ENCODE measurements at places on chromosomes 11 and 22.

DNA sequence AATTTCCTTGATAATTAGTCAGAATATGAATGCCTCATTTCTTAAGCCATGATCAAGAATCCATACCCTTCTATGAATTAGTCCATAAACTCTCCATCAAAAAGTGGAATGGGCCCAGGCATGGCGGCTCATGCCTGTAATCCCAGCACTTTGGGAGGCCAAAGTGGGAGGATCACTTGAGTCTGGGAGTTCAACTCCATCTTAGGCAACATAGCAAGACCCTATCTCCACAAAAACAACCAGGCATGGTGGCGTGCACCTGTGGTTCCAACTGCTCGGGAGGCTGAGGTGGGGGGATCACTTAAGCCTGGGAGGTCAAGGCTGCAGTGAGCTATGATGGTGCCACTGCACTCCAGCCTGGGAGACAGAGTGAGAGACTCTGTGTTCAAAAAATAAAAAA lies 52.1 kb upstream of the SHANK2 start:
- DNase-seq, result no peak

DNA sequence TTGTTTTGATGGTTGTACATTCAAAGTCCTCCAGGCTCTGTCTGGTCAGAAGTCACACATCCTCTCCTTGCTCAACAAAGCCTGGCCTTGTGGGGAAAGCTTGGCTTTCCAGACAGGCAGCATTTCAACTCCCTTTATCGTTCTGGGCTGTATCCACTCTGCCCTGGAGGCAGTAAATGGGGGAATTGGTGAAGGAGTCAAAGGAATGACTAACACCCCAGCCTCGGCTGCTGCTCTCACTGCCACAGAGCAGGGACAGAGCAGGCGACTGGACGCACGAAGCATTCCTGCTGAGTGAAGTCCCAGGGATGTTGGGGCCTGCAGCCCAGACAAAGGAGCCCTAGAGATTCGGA lies 52.8 kb downstream of the WNT11 start:
- DNase-seq, result peak; percentile 76

DNA sequence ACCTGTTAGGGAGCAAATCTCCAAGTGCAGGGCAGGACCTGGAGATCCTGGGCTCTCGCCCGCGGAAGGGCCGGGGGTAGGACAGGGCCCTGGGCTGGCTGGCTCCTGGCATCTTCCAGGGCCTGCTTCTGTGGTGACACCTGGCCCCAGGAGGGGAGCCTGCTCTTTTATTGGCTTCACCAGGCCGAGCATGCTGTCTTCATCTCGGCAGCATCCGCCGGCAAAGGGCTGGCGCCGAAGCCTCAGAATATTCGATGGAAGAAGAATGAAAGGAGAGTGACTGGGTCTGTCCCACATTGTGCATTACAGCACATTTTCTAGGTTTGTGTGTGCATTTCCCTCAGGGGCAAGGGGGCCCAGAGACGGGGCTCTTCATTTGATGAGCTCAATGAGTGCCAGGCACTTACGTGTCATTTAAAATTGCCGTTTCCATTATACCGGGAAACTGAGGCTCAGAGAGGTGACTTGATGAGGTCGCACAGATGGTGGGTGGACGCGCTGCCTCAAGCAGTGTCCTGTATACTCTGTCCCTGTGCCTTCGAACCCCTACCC lies 70.0 kb downstream of the RBX1 start:
- DNase-seq, result no peak

DNA sequence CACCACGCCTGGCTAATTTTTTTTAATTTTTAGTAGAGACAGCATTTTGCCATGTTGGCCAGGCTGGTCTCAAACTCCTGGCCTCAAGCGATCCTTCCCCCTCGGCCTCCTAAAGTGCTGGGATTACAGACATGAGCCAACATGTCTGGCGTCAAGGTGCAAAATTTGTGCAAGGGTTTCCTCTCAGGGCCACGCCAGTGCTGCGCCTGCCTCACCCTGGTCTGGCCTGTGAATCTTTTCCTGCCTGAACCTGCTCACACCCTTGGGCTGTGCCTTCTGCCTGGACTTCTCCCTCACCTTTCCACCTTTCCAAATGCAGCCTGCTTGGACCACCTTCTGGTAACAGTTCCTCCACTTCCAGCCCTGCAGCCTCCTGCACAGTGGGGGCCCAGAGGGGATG lies 43.4 kb downstream of the MCM5 start:
- DNase-seq, result no peak

DNA sequence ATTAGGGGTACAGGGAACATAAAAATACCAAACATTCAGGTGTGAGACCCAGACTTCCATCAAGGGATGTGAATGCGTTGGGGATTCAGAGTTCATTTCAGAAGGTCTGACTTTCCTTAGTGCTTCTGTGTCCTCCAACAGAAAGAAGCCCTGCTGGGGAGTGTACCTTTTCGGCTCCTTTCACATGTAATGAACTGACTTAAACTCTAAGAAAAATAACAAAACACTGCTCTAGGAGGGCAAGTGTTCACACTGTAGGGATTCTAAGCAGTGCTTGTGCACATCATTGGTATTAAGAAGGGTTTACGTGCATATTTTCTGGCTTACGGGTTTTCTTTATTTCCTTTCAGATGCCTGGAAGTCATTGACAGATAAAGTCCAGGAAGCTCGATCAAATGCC lies 15.7 kb upstream of the TTC36 start:
- DNase-seq, result no peak

GRCh38 chr22:34736081-34736480 lies 329.9 kb upstream of the ISX start:
- no peak for DNase-seq

DNA sequence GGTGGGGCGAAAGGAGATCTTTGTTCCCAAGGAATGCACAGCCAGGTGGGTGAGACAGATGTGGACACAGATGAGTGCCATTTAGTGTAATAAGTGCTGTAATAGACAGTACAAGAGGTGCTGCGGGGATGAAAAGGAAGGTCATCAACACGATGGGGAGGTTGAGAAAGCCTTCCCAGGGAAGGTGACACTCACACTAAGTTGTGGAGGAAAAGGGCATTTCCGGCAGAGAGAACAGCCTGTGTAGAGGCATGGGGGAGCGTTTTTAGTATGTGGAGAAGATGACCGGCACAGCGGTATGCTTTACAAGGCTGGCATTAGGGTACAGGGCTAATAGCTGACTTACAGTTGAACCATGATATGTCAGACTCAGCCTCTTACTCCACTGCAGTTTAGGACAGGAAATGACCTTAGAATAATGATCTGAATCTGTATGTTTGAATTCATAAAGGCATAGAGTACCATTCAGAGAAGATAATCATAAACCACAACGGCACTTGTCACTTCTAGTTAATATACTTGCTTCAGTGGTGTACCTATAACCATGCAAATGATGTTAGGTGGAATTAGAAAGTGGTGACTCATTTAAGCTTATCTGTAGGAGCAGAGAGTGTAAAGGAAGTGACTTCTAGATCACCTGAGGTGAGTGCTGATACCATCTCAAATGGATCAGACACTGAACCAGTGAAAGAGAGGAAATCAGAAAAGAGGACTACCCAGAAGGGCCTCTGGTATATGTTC lies 60.6 kb downstream of the FAM83F start:
- DNase-seq, result no peak

GRCh38 chr22:27299181-27300085 lies 502.1 kb downstream of the MN1 start:
- DNase-seq, result no peak

DNA sequence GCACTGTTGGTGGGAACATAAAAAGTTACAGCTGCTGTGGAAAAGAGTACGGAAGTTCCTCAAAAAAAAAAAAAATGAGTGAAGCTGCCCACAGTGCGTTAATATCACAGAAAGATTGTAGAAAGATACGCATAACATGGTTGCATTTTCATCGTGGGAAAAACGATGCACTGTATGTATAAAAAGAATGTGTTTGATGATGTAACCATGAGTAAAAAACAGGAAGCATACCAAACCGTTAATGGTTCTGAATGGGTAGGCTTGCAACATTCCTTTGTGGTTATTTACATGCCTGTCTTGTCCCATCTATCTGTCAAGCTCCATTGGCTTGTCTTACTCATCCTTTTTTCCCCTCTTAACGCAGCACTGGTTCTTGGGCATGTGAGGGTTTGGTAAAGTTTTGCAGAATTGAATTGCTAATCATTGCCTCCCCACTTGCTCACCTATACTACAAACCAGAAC lies 33.8 kb upstream of the DKK3 start:
- peak; percentile 95 for DNase-seq

GRCh38 chr11:13105237-13105844 lies 96.2 kb downstream of the RASSF10 start:
- no peak for DNase-seq

DNA sequence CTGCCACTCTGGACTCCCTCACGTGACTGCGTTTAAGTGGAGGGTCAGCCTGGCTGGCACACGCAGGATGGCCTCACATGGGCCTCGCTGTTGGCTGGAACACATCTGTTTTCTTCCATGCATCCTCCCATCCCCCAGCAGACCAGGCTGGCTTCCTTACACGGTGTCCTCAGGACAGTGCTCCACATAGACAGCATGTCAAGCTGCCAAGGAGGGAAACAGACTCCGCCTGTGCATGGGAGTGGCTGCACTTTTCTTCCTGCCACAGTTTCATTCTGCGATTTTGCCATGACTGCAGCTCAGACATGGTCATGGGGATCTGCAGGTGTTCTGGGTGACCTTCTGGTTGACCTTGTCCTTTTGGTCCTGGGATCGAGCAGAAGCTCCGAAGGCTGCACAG lies 344.2 kb downstream of the SHANK2 start:
- DNase-seq, result no peak

- no peak for DNase-seq
These were observed 69.9 kb downstream of the BCR start for GRCh38 chr22:23250056-23250784.

DNA sequence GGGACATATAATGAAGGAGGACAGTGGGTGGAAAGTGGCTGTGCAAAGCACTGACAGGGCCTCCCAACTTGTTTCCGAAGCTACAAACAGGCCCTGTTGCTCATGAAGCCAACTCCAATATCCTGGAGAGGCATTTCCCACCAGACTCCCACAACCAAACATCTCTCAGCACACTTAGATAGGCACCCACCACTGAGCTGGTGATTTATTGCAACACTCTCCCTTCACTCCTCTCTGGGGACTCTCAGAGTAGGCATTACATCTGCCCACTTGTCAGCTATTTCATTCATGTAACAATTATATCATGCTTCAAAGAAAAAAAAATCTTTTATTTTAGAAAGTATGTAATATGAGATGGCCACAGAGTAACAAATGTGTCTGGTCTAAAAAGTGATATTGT lies 32.1 kb upstream of the PPP2R1B start:
- no peak for DNase-seq
